ENCODE measurements at places on chromosomes 1 and 21.

- DNase-seq: no peak
Observed at GRCh38 chr1:203711251-203712007, 53.6 kb upstream of the LAX1 start.

DNA sequence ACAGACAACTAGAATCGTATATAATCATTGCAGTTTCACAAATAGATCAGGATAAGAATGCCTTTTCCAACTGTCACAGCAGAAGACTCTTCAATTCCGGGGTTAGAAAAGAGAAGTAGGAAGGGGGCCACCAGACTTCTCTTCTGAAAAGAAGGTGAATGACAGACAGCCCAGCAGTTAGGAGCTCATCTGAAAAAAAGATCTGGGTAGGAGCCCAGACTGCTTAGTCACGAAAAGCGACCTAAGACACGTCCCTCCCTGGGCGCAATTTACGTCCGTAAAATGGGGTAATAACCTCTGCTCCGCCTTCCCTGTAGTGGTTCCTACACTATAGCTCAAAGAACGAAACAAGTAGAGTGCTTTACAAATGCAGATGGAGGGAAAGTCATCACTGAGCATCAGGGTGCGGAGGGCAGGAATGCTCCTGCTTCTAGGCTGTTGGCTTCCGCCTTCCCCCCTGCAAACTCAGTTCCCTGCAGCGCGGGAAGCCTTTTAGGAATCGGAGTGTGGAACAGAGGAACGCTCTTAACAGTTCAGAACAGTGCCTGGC, 582 bp downstream of the ORC1 start:
- DNase-seq: peak; percentile 2

DNA sequence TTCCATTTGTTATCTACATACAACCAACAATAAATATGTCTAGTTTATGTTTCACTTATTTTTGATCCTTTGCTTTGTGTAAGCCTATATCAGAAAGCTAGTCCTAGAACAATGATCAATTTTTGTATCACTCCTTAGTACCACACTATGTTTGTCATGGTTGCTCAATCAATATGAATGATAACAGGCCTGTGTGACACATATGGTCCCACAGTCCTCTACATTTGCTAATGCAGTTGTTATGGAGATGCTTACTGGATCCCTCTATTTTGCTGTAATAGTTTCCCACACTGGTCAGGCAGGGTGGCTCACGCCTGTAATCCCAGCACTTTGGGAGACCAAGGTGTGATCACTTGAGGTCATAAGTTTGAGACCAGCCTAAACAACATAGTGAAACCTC, 59.1 kb downstream of the ERO1B start:
- DNase-seq: no peak

DNA sequence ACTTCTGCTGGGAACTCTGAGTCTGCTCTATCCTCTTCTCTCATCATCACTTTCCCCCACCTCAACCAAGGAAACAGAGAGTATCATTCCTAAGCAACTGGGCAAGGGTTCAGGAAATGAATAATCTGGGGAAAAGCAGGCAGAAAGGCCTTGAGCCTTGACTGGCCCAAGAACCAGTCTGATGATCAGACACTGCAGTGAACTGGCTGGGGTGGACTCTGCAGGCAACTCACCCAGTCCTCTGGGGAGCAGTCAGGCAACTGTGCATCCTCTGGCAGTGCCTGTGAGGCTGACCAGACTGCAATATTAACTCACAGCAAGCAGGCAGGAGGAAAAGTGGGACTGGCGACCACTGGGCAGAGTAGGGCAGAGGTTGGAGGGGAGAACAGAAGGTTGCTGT, 991 bp downstream of the ANKRD35 start:
- no peak for DNase-seq

DNA sequence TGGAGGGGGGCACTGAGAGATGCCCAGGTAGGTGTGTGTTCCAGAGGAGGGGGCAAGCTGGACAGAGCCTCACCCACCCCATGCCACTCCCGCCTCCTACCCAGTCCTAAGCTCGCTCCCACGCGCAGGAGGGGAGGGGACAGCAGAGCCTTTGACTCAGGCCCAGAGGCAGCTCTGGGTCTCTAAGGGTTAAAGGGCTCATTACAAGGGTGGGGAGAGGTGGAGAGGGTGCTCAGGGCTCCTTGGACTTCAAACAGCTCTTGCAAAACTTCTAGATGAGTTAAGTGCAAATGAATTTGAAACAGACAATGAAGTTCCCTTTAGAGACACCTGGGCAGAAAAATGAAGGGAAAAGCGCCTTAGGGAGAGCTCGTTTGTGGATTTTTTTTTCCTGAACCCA, 104.2 kb upstream of the CASZ1 start:
- no peak for DNase-seq

DNA sequence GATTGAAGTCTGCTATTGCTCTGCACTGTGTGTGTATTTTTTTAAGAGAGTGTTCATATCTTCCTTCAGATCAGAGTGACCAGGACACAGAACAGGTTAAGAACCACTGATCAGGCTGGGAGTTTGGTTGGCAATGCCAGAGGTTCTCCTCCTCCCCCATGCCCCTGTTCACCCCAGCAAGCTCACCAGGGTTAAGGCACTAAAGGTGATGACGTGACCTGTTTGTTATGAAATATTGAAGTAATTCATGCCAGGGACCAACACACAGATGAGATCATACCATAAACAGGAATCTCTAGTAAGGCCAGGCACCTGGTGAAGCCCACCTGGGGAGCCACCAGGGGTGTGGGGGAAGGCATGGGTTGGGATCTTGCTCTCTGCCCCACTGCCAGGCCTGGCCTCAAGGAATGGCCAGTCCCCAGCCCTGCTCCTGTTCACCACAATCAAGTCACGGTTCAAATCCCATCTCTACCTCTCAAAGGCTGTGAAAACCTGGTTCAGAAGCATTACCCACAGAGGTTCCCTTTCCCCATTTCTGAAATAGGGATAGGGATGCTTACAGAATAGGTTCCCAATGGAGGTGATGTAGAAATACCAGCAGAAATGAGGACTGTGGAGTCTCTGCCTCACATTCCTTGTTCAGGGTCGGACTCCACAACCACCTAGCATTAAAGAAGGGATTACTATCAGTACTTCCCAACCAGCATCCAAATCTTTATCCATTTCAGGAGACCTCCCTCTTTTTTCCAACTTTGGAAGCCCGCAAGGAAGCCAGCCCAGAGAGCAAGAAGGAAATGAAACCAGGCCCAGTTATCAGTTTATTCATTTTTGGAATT, 2.4 kb downstream of the ID3 start:
- DNase-seq: no peak

- no peak for DNase-seq
Observed at GRCh38 chr1:184166485-184166884, 115.0 kb downstream of the TSEN15 start.

GRCh38 chr1:175470591-175470990, 272.8 kb downstream of the TNR start:
- no peak for DNase-seq

DNA sequence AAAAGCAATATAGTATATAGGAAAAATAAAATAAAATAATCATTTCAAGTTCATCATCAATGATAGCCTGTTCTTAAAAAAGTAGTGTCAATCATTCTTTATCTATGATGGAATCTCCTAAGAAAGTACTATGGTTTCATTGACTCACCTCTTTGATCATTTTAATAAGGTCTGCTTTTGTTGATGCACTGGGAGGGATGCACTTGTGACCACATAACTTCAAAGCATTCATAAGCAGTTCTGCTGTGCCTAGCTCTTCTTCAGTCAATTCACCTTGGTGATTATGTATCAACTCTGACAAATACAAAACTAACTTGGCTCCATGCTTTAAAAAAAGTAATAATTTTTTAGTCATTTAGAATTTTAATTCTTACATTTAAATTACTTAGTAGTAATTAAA, 84.8 kb upstream of the GNG4 start:
- no peak for DNase-seq

DNA sequence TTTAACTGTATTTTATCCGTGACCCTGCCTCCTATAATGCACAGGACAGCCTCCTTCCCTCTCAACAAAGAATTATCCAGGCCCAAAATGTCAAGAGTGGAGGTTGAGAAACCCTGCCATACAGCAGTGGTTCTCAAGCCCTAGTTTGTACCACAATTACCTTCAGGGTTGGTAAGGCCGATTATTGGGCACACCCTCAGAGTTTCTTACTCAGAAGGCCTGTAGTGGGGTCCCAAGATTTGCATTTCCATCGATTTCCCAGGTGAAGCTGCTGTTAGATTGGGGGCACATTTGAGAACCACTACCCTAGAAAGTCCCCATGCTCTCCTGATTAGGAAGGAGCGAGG, 400 bp upstream of the PGBD2 start:
- DNase-seq: no peak

DNA sequence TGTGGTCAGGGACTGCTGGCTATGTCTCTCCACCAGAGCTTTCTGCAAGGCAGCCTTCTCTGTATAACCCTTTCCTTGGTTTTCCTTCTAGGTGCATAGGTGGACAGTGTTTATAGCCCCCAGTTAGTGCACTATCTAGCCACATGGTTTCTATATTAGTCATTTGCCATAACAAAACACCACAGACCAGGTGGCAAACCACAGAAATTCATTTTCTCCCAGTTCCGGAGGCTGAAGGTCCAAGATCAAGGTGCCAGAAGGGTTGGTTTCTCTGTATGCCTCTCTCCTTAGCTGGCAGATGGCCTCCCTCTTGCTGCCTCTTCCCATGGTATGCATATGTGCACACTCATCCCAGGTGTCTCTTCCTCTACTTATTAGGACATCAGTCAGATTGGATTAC, 106.4 kb downstream of the KAZN start:
- no peak for DNase-seq

GRCh38 chr1:195637539-195637938, 970.7 kb downstream of the KCNT2 start:
- no peak for DNase-seq

DNA sequence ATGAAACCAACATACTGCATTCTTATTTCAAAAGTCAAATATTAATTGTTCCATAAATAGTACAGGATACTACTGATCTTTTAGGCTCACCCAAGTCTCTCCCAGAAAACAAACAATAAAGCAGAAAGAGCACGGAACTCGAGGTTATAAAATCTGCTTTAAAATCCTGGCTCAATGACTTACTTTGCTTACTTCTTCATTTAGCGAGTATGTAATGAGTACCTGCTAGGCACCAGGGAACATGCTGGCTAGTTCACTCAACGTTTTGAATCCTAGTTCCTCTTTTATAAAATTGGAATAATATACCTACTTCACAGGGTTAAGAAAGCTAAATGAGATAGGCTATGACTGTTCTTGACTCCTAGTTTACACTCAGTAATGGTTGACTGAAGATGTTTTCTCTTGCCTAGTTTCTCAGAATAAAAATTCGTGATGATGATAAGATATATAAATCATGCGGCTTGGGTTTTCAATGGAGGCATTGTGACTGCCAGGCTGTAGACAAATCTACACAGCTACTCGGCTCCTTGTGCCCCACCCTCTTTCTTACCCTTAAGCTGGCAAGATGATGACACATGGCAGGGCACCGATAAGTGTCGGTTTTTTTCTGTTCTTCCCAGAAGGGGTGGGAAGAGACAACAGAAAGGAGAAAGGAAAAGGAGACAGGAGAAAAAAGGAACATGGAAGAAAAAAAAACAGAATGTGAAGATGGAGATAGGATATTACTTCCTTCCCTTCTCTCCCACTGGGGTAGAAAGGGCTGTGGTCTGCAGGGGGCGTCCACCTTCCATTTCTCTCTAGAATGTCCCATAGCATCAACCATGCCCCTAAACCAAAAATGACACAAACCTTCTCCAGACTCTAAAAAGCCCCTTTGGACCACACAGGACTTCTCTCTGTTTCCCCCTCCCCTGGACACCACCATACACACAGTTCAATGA, 507.1 kb downstream of the SMYD3 start:
- DNase-seq: no peak

- no peak for DNase-seq
Observed at GRCh38 chr21:16419188-16419921, 689.6 kb downstream of the USP25 start.

- DNase-seq: peak; percentile 35
Observed at GRCh38 chr1:244054924-244055263, 3.8 kb downstream of the ZBTB18 start.

- DNase-seq: no peak
Observed at GRCh38 chr1:46065405-46065804, 67.0 kb downstream of the PIK3R3 start.

DNA sequence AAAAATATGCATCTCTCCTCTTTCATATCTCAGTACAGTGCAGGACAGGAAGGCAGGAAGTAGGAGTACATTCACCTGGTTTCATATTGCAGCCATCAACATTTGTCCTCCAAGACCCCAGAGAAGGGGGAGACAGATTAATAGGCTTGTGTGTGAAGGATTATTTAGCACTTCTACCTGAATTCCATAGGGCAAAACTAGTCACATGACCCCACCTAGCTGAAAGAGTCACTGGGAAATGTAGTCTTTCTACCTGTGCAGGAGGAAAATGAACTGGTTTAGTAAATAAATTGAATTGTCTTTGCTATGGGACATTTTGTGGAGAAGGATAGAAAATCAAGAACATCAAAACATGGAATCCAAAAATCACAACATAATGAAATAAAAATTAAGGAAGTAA, 13.9 kb upstream of the TRIM33 start:
- no peak for DNase-seq

DNA sequence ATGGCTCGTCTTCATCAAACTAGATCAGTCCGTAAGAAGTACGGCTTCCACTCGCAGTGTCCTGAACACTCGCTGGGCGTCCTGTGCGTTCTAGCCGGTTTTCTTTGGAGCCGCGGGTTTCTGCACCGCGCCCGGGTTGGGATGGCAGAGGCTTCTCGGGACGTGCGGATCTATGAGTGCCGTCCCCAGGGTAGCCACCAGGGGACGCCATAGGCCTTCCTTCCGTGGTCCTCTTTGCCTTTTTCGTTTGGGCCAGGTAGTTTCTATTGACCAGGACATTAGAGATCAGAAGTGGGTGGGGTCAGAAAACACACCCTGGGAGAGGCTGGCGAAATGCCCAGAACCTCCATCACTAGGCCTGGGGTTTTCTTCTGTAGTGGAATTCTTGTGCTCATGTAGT, 273.8 kb downstream of the FAM72C start:
- DNase-seq: no peak

DNA sequence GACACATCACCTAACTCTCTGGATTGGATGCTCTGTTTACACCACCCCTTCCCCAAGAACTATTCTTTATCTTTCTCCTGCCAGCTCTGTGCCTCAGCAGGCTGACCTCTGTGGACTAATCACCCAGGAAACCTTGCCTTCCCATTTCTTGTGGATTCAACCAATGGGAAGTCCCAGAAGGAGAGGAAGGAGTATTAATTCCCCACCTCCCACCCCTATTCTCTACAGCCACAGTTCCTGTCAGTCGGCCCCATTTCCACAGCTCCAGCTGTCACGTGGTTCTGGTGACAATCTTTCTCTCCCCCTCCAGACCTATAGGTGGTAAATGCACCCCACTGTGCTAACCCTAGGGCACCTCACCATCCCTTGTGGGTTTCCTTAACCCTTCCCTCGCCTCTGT, 46.8 kb upstream of the SSBP3 start:
- DNase-seq: no peak

- no peak for DNase-seq
Observed at GRCh38 chr1:103517380-103518047, 8.0 kb upstream of the RNPC3 start.

- DNase-seq: no peak
Observed at GRCh38 chr1:7827126-7827955, 25.5 kb downstream of the UTS2 start.

Measured in stimulated activated CD8-positive, alpha-beta memory T cell treated with anti-CD3 and anti-CD28 coated beads, Interleukin-4, amount 100 ng/mL, for 4 hours (primary cell).